SK-N-SH (cell line): ENCODE measurements at places on chromosomes 12 and 14. TPM values are rescaled to one million over a fixed set of nuclear protein-coding genes. Genes with fewer than 3 reads are reported as not detected.

The AKAP6 gene
- polyA plus RNA-seq: 1.7 and 4.1 TPM in 2 replicates

The MMP19 gene
- polyA plus RNA-seq: 5.7 and 6.8 TPM in 2 replicates

The GSKIP gene
- polyA plus RNA-seq: 13.6 and 18.2 TPM in 2 replicates

The CIROP gene
- not detected in 2 replicates for polyA plus RNA-seq

The HOXC5 gene
- 1.5 and 2.1 TPM in 2 replicates for polyA plus RNA-seq

The KRT4 gene
- polyA plus RNA-seq: not detected in 2 replicates

The COX8C gene
- polyA plus RNA-seq: not detected in 2 replicates

The MYO1H gene
- not detected in 2 replicates for polyA plus RNA-seq
